ENCODE measurements at places on chromosomes 5 and 9.

DNA sequence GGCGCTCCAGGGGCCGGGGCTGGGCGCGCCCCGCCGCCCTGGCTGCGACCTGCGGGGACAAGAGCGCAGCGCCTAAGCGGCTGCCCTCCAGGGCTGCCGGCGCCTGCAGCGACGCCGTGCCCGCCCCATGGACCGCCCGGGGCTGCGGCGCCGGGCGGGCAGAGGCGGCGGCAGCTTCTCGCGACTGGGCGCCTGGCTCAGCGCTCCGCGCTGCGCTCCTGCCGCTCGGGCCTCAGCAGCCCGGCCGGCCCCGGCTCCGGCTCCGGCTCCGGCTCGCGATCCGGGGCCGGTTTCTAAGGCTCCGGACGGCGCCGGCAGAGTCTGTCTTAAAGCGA is at the start of gene PITX1:
PITX1 (minus strand) TSS at position 328 of the 335 bp plus-strand sequence. CDS start 347 bp downstream, outside the sequence.
- DNase-seq, result no peak

DNA sequence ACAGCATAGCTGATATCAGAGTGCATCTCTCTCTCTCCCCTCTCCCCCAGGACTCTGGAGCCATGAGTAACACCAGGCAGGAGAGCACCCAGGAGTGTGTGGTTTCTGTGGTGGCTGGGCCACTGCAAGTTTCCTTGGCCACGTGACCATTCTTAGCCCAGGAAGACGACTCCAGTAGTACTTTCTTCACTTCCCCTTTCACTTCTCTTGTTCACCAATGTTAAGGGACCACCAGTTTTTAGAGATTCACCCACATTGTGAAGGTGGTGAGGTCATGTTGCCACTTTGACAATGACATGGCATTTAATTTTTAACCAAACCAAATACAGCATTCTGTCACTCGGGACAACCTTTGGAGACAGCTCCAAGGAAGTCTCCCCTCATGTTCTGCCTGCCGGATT is 17.9 kb upstream of the DAPK1 start:
- no peak for DNase-seq

- no peak for DNase-seq
These were observed 335.0 kb downstream of the ARRDC3 start for GRCh38 chr5:91048073-91048472.

DNA sequence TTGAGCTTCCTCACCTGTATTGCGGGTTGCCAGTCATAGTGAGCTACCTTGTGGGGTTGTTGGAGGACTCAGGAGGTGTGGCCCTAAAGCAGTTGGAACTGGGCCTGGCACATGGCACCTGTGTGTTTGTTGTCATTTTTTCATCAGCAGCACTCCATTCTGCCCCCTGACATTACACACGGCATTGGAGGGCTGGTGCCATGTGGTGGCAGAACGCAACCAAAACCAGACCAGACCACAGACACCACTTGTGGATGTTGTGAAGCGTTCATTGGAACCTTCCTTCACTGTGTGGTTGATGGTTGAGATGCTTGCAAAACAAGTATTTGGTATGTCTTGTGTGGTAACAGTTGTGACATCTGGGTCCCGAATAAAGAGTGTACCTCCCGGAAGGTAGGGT is 113.2 kb upstream of the ERCC6L2 start:
- DNase-seq, result no peak

GRCh38 chr5:154916874-154917273 is 21.1 kb downstream of the GEMIN5 start:
- DNase-seq, result no peak

- no peak for DNase-seq
These were observed 17.2 kb upstream of the AFAP1L1 start for GRCh38 chr5:149254506-149254905.

- no peak for DNase-seq
These were observed 39.8 kb downstream of the NEK6 start for GRCh38 chr9:124297551-124297901.

DNA sequence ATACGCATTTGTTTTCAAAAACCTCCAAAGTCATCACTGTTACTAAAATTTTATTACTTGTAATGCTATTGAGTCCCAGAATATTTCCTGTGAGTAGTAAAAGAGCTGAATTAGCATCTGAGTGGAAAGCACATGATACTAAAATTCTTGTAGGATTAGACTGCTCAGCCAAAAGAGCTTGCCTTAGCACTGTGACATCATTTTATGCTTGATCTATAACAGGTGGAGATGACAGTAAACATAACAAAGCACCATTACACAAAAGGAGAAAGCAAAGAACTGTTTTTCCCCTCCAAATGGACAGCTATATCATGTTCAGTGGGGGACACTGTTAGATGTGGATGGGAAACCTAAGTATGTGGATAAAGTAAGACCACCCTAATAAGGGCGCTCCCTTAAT is 5.8 kb upstream of the JAK2 start:
- DNase-seq, result no peak

GRCh38 chr9:37959976-37960375 is 56.0 kb upstream of the SLC25A51 start:
- DNase-seq, result no peak

- DNase-seq, result no peak
These were observed 51.2 kb upstream of the CTSL start for GRCh38 chr9:87674565-87675299.

DNA sequence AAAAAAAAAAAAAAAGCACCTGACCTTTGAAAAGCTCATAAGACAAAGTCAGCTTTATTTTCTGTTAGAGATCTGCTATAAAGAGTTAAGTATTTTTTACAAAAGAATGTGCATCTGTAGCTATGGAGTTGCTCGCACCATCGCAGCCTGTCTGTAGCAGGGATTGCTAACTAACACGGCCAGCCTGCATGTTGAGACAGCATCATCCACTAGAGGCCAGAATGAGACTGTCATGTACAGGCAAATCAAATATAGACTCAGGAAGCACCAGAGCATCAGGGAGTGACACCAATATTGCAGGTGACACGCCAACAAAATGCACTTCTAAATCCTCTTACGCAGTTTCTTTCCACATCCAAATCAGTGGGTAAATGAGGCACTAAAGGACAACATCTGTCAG is 136.3 kb upstream of the RASEF start:
- no peak for DNase-seq

DNA sequence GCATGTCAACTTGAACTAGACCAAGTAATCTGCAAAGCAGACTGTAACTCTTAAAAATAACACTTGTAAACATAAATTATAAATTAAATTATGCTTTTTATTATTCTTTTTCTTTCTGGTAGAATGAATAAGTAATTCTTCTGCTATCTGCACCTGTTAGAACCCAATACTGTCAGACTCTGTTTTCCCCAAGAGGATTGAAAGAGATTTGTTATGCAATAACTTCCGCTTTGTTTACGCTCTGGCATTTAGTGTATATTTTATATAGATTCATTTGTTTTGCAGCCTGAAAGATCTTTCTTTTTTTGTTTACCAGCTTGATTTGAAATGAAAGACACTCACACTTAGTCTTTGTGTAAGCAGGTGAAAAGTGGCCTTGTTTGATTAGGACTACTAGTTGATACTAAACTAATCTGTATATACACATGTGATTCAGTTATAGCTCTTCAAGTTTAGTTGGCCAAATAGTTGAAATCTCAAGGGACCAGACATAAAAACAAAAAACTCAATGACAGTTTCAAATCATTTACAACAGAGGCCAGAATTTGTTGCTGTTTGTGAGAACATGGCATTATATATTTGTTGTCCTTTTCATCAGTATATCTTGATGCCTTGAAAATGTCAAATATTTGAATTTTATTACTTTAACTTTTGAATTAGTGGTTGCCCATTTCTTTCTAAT is 155.8 kb downstream of the PBX3 start:
- DNase-seq, result no peak

- no peak for DNase-seq
These were observed 7.0 kb downstream of the CSF2 start for GRCh38 chr5:132080595-132080994.

DNA sequence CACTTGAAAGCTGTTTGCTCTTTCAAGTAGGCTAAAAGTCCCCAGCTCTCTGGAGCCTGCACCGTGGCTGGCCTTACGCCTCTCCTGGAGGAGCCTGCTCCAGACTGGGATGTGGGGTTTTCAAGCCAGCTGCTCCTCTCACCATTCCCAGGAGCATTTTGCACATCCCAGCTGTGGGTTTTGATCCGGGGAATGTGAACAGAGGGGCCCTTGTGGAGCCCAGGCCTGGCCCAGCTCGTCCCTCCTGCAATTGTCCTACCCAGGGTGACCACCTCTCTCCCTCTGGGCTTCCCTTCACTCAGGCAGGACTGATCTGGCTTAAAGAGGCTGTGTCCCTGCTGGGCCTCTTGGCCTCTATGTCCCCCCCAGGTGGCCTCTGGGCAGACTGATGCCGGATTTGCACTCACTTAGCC is 32.5 kb upstream of the TIFAB start:
- no peak for DNase-seq

DNA sequence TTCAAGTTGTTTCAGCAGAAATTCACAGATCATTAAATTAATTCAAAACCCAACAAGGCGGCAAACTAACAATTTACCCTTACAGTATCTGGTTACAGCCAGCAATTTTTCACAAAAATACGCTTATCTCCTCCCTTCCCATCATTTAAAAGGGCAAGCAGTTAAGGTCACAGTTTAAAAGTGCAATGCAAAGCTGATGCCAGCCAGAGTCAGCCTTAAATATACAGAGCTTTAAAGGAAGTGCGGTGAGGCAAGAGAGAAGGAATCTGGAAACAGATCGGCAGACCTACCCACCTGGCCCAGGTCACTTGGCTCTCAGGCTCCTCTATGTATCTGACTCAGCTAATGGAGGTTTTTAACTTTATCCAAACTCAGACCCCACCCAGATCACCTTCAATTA is 31.0 kb downstream of the EPB41L4A start:
- DNase-seq, result no peak

DNA sequence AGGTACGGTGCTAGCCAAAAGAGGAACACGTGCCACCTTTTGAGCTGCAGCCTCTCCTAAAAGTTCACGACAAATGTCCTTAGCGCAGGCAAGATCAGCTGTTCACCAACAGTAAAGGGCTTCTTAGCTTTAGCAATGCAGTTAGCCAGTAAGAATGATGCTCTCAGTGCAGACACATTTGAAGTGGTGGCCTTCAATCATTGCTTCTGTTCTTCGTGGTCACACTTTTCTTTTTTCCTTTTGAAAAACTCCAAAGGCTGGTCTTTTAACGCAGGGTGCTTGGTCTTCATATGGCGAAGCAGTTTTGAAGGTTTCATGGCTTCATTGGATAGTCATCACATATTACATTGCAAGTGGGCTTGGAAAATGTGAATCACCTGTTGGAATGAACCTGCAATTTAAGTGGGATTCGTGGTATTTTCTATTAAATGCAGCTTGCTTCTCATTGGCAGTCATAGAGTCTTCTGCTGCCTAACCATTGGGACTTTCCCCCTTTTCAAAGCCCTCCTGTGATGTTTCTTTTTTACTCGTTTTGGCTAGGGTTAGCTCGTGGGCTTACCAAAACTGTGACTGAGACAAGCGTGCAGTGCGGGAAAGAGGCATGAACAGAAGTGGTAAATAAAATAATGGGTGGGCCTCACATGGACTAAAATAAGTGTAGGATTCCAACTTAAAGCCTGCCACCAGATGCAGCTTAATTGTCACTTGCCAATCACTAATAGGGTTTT is 100.9 kb downstream of the MRPL36 start:
- no peak for DNase-seq

DNA sequence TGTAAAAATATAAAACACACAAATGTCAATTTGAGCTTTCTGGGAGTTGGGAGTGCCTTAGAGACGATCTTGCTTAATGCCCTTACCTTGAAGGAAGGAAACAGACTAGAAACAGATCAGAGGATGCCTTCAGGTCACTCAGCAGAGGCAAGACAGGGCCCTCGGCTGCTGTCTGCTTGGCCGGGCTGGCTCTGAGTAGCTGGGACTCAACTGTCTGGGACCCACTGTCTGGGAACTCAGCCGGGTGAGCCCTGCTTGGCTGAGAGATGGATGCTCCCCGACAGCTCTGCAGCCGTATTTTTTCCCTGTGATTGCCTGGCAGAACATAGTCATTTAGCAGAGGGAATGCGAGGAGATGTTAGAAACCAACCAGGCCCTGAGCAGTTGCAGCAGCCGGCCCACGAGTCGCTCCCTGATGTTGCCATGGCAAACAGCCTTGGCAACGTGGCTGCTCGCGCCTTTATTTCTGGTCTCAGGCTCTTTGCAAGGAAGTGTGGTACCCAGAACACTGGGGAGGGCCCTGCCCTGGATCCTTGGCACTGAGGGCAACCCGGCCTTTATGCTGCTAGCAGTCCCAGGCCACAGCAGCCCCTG is 10.9 kb downstream of the PPARGC1B start:
- no peak for DNase-seq

GRCh38 chr9:37540634-37541033 is 35.5 kb downstream of the FBXO10 start:
- no peak for DNase-seq

GRCh38 chr5:84272771-84273516 is 111.7 kb downstream of the EDIL3 start:
- DNase-seq, result no peak

GRCh38 chr9:88045686-88046085 is 71.4 kb upstream of the CDK20 start:
- no peak for DNase-seq

DNA sequence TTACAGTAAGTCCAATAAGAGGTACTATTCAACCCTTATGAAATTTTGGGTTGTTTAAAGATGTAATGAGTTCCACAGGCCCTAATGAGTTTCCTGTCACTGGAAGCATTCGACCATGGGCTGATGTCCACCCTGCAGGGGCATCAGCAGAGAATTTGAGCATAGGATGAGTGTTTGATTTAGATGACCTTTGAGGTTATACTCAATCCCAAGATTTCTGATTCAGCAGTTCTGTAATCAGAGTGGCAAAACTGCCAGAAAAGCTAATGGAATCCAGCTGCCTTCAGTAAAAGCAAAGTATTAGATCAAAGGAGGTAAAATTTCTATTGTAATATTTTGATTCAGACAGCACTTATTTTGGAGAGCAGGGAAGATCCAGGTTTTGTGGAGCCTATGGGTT is 68.3 kb downstream of the COX7C start:
- DNase-seq, result no peak

GRCh38 chr5:14396066-14396465 is 185.5 kb upstream of the OTULINL start:
- no peak for DNase-seq

DNA sequence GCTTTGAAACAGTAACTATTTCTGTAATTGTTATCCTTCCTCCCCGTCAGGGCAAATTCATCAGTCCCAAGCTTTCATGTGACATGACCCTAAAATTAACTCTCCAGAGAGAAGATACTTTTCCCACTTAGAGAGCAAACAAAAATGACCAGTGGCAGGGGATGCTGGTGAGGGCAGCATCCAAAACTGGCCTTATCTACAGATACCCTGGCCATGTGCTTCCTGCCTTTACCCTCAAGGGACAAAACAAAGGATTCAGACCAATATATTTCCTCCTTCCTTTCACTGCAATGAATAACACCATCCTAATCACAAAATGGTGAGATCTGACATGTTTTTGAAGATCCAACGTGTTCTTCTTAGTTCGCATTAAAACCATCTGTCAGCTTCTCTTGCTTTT is 267.2 kb downstream of the MAN2A1 start:
- DNase-seq, result no peak

DNA sequence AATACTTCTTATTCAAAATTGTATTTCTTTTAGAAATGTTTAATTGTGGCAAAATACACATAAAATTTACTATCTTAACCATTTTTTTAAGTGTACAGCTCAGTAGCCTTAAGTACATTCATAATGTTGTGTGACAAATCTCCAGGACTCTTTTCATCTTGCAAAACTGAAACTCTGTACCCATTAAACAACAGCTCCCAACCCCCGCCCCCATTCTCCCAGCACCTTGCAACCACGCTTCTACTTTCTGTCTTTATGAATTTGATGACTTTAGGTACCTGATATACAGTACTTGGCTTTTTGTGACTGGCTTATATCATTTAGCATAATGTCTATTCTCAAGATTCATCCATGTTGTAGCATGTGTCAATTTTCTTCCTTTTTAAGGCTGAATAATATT is 2.8 kb upstream of the IL5 start:
- no peak for DNase-seq

GRCh38 chr9:109887079-109887478 is 107.1 kb downstream of the PALM2AKAP2 start:
- DNase-seq, result no peak

Measured in stimulated activated CD8-positive, alpha-beta memory T cell treated with anti-CD3 and anti-CD28 coated beads, Interleukin-7, amount 100 ng/mL, for 4 hours (primary cell).